HCEC 1CT (cell line): ENCODE measurements at places on chromosomes 7 and 10.

- DNase-seq = peak; percentile 90
Measured at GRCh38 chr7:22854158-22855048, 31.8 kb upstream of the TOMM7 start.

GRCh38 chr7:130096243-130096827 lies 26.0 kb downstream of the KLHDC10 start:
- DNase-seq = no peak

DNA sequence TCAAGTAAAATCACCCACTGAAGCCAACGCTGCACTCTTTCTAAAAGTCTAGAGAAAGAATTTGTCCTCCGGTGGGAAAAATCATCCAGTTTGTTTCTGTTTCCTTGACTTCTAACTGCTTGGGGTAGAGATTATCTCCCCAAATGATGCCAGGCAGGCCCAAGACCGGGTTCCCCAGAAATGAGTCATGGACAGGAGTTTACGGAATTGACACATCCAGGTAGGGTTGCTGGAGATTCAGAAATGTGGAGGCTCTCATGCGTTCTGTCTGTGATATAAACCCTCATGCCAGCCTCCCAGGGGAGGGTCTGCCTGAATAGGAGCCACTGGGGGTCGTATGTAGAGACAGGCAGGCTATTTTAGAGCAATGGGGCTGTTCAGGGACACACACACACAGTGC lies 230.9 kb downstream of the TCERG1L start:
- DNase-seq = no peak

GRCh38 chr10:10499839-10500238 lies 517.8 kb upstream of the CELF2 start:
- peak; percentile 82 for DNase-seq

DNA sequence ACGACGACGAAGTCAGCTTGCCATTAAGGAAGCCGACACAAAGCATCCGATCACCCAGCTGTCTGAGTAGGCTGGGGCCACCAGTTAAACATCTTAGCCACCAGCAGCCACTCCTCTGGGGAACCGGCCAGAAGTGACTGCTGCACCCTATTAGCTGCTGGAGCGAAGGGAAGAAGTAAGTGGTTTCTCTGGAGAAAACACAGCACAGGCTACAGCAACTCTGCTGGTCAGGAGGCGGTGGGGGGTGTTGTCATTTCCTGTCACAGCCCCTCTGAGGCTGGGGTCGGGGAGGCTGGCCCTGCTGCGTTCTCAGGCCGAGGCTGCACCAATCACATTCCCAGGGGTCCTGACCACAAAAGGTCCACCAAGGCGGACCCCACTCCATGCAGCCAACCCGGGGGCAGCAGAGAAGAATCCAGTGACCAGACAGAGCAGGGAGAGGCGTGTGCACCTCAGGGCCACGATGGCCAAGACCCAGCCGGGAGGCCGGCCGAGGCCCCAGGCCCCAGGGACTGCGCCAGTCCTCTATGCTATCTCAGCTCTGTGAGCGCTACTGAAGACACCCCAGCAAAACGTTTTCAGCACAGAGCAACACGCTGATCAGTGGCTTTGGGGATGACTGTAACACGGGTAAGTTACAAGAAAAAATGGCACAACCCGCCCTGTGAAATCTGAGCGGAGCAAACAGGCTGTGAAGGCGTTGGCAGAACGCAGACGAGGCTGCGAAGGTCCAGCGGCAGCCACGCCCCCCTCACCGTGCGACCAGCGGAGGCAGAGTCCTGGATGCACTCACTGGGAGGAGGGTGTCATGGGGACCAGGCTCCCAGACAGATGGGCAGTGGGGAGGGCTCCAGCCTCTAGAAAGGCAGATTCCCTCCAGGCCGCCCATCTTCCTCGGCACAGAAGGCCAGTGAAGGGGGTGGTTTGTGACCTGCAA lies 24.8 kb downstream of the STK32C start:
- no peak for DNase-seq

GRCh38 chr10:1942478-1942877 lies 205.2 kb upstream of the ADARB2 start:
- no peak for DNase-seq
